Activated naive CD4-positive, alpha-beta T cell treated with anti-CD3 and anti-CD28 coated beads for 36 hours (primary cell): ENCODE measurements at places on chromosomes 1 and 21. TPM values are rescaled to one million over a fixed set of nuclear protein-coding genes. Genes with fewer than 3 reads are reported as not detected.

Gene APP
- 60.6 TPM for total RNA-seq

Gene UTS2
- not detected for total RNA-seq

Gene MACF1
- 179 TPM for total RNA-seq

Gene RAB42
- not detected for total RNA-seq

Gene RBP7
- total RNA-seq: not detected

Gene TMEM269
- total RNA-seq: 0.24 TPM

Gene BEND5
- total RNA-seq: 1.8 TPM

Gene CFAP74
- not detected for total RNA-seq

Gene WNT3A
- total RNA-seq: not detected

Gene SELP
- 2.4 TPM for total RNA-seq

Gene SPATA46
- not detected for total RNA-seq

Gene GUCA2A
- total RNA-seq: not detected

Gene CCDC17
- 0.62 TPM for total RNA-seq

Gene KCND3
- total RNA-seq: not detected

Gene MAP3K7CL
- total RNA-seq: 6.3 TPM

Gene BSND
- total RNA-seq: not detected

Gene AUNIP
- 9.1 TPM for total RNA-seq

Gene FMOD
- total RNA-seq: 5.8 TPM

Gene ADAMTS4
- 6.5 TPM for total RNA-seq

Gene RCSD1
- total RNA-seq: 27.9 TPM

Gene PADI3
- not detected for total RNA-seq

Gene USF1
- total RNA-seq: 43.7 TPM

Gene ATP6V1G3
- total RNA-seq: not detected

Gene ZSWIM5
- 0.26 TPM for total RNA-seq

Gene TMEM79
- total RNA-seq: 9.5 TPM

Gene CD52
- total RNA-seq: 141 TPM

Gene SPATA17
- total RNA-seq: not detected

Gene PLA2G5
- total RNA-seq: not detected

Gene OLIG2
- total RNA-seq: not detected

Gene NBPF8
- total RNA-seq: 28.8 TPM

Gene RAP1GAP
- 0.41 TPM for total RNA-seq

Gene HJV
- total RNA-seq: not detected

Gene TIE1
- not detected for total RNA-seq

Gene NBPF3
- total RNA-seq: 3.3 TPM

Gene SLAMF7
- total RNA-seq: 82.2 TPM

Gene NOC2L
- 113 TPM for total RNA-seq

Gene TRPM2
- 3.5 TPM for total RNA-seq

Gene MIXL1
- not detected for total RNA-seq

Gene KCNJ9
- not detected for total RNA-seq

Gene FAM167B
- 0.38 TPM for total RNA-seq

Gene NECTIN4
- total RNA-seq: not detected

Gene HLCS
- total RNA-seq: 12.6 TPM

Gene LAPTM5
- 205 TPM for total RNA-seq

Gene TMPRSS15
- not detected for total RNA-seq

Gene KLF17
- not detected for total RNA-seq

Gene CHIA
- not detected for total RNA-seq

Gene FCAMR
- total RNA-seq: not detected

Gene OR2L3
- total RNA-seq: not detected

Gene LRRC71
- not detected for total RNA-seq
